ENCODE measurements at places on chromosomes 5 and 9.

GRCh38 chr5:81391-82021 lies 10.5 kb upstream of the PLEKHG4B start:
- peak; percentile 70 for DNase-seq

GRCh38 chr5:174563899-174564298 lies 160.5 kb upstream of the MSX2 start:
- no peak for DNase-seq

GRCh38 chr9:32136700-32137339 lies 247.6 kb upstream of the ACO1 start:
- DNase-seq: no peak

GRCh38 chr5:159616952-159617351 lies 286.7 kb upstream of the IL12B start:
- DNase-seq: no peak

- DNase-seq: no peak
Observed at GRCh38 chr5:166102947-166103346, 2188.5 kb upstream of the WWC1 start.

- DNase-seq: no peak
Observed at GRCh38 chr5:35151146-35151920, 79.0 kb downstream of the PRLR start.

GRCh38 chr9:74304598-74304997 lies 192.5 kb upstream of the RORB start:
- DNase-seq: peak; percentile 13

GRCh38 chr9:121562301-121562700 lies 62.7 kb upstream of the GGTA1 start:
- DNase-seq: no peak

DNA sequence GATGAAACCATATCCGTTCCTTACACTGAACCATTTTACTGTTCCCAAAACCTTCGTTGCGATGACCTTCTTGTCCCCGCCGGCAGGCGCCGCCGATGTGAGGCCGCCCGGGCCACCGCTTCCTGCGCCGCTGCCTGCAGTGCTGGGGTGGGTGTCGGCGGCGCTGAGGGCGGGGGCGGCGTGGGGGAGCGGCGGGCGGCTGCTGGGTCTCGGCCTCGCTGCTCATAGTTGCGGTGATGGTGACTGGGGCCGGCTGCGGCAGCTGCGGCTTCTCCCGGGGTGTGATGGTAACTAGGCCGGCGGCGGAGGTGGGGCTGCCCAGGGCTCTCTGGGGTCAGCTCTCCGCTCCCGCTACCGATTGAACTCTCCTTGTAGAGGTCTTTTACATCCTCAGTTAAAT lies 14.1 kb upstream of the OR2S2 start:
- DNase-seq: peak; percentile 66

DNA sequence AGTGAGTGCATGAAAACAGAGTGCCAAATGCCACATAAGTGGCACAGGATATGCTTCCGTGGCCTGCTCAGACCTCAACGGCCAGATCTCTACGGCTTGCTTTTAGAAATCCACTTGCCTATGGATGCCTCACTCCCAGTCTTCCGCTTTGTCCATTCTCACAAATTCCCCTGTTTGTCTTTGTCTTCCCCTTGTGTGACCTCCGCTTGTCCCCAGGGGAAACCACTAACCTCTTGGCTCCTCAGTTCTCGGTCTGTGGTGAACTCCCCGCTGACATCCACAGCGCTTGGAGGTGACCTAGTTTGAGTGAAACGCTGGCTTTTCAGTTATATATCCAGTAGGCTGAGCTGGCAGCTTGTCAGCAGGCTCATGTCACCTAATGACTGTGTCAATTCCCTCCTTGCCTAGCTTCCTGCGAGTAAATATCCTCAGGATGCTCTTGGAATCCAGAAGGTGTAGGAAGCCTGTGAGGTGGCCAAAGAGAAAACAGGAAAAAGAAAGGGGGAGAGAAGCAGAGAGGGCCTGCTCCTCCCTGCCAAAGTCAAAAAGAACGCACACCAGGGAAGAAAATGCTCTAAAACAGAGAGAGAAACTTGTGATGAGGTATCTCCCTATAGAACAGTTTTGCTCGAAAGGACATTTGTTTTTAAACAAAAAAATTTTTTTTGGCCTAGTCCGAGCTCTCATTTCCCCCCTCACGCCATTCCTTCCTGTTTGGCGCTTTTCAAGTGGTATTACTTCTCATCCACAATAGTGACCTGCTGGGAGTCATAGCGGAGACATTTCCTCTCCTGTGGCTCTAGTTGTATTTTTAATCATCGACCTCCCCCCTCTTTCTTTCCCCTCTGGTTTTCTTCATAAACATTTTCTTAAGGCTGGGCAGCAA lies 101.6 kb upstream of the SPRY4 start:
- peak; percentile 83 for DNase-seq

- no peak for DNase-seq
Observed at GRCh38 chr5:69284203-69284602, 48.4 kb downstream of the CCDC125 start.
